Karpas-422 (cell line): ENCODE measurements at places on chromosomes 11 and 22. TPM values are rescaled to one million over a fixed set of nuclear protein-coding genes. Genes with fewer than 3 reads are reported as not detected.
A peak's percentile ranks its signal among the peaks of the same experiment; 100 is the strongest.

GRCh38 chr11:131609921-131610320, 239.5 kb downstream of the NTM start:
- no peak for DNase-seq

DNA sequence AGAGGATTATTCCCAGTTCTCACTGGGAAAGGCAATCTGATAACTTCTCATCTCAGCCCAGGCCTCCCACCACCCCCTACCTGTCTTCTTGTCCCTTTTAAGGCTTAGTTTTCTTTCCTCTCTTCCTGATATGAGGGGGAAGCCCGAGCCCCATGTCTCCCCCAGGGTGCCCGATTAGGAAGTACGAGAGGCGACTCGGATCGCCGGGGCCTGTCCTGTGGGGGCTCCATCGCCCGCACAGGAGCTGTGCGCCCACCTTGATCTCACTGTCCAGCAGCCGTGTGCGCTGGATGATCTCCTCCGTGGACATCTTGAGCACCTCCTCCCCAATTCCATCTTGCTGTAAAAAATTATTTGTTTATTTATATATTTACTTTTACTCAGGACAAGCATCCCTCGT, 628 bp downstream of the PSMC3 start:
- DNase-seq, result peak; percentile 64

- no peak for DNase-seq
These were observed 237.8 kb downstream of the TBC1D22A start for GRCh38 chr22:47000256-47000655.

The LAYN gene
- total RNA-seq, result not detected in 2 replicates

DNA sequence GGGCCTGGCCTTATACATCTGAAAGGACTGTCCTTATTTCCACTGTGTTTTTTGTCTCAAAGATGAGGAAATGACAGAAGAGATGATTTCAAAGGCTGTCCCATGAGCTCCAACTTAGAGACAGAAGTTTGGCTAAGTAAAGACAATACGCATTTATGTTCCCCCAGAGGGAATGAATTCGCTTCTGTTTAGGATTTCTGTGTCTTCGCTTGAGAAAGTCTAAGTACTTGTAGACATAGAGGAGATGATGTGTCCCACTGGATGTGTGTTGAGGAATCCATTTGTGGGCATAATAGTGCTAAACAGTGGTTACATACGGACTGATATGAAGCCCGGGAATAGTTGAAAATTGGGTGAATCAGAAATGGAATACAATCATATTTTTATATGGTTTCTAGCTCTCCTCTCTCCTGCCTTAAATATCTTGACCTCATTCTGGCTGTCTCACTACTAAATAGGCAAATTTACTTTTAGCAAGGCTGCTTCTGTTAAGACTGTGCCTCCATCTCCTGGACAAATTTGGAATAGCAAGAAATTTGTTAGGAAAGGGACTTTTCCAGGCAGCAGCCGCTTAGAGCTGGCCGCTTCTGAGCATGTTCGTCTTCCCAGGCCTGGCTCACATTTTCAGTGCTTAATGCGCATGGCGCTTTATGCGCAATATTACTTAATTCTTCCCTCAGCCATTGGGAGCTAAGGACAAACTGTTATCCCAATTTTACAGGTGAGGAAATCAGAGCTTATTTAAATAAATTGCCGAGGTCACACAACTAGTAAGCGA, 1.9 kb upstream of the PEX26 start:
- peak; percentile 95 for DNase-seq

- DNase-seq, result no peak
These were observed 31.5 kb downstream of the SDHD start for GRCh38 chr11:112118176-112118575.

The SLC22A25 gene
- not detected in 2 replicates for total RNA-seq

DNA sequence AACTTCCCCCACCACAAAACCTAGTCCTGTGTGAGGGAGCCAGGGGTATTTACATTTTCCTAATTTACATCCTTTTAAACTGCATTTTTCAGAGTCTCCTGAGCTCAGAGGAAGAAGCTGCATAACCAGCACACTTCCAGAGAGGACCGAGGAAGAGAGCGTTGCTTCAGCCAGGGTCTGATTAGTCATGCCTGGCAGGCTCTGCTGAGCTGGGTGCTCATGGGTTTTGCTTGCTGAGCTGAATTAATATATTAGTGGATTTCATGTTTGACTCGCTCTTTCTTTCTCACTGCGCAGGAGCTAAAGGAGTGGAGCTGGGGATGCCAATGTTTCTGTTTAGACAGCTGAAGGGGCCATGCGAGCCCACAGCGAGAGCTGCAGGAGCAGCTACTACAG, 539.3 kb upstream of the B3GAT1 start:
- peak; percentile 90 for DNase-seq

DNA sequence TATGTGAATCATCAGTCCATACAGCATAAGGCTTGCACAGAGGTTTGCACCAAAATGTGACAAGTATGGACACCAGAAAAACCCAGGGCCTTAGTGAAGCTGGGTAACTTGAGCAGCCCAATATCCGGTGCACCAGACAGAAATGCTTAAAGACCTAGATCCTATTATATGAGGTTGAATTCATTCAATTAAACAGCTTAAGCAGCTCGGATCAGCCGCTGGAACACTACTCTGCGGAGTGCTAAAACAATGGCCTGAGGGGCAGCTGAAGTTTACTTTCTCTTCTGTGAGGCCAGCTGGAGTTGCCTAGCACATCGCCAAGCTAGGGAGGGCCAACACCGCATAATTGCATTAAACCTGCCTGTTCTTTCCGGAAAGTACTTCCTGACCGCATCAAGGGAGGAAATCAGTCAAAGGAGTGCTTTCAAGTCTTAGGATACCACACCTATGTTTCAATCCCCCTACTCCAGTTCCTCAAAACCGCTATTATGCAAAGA, 17.0 kb upstream of the FAM181B start:
- no peak for DNase-seq

The OR6A2 gene
- total RNA-seq, result 0.54 and 2.9 TPM in 2 replicates

GRCh38 chr11:72637198-72637597, 37.0 kb downstream of the PDE2A start:
- DNase-seq, result no peak

The ANKK1 gene
- 0.32 and 0.67 TPM in 2 replicates for total RNA-seq

- no peak for DNase-seq
These were observed 25.0 kb downstream of the ARHGAP1 start for GRCh38 chr11:46675288-46675851.

- no peak for DNase-seq
These were observed 132.7 kb upstream of the MTMR2 start for GRCh38 chr11:96056576-96056975.

- DNase-seq, result no peak
These were observed 14.2 kb downstream of the PDE3B start for GRCh38 chr11:14657841-14658240.

The OR10D3 gene
- not detected in 2 replicates for total RNA-seq

GRCh38 chr22:19181786-19182471, 3.4 kb upstream of the SLC25A1 start:
- DNase-seq, result no peak

DNA sequence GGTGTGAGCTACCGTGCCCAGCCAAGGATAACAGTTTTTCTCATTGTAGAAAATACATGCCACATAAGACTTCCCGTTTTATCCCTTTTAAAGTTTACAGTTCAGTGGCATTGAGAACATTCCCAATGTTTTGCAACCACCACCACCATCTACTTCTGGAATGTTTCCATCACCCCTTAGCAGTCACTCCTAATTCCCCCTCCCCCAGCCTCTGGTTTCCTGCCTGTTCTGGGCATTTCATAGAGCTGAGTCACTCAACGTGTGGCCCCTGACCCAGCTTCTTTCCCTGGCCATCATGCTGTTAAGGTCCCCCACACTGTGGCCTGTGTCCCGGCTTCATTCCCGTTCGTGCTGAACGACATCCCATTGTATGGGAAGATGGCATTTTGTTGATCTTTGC, 30.7 kb downstream of the FGF4 start:
- DNase-seq, result no peak

DNA sequence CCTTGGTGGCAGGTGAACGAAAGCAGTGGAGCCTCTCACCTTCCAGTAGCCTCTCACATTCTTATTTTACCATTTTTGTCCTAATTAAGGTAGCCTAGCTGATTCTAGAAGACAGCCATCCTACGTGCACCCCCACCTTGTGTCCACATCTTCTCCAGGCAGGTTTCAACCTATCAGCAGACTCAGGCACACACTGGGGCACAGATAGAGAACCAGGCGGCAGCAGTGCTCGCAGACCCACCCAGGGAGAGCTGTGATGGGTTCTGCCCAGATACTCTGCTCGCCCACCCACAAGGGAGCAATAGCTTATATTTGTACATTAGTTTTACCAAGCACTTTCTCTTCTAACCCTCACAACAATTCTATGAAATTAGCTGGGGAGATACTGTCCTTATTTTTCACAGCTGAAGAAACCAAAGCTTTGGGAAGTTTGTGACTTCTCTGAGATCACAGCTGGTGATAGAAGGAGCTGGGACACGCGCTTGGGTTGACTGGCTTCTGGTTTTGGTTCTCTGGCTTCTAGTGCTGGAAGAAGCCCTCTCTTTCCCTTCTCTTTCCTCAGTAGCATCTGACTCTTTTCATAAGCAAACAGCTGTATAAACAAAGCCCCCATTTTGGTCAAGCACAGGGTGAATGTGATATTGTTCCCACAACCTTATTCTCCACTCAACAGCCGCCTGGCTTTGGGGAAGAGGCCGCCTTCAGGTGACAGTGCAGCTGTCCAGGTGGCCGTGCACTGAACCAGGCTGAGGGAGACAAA, 36.9 kb downstream of the PPP2R1B start:
- no peak for DNase-seq

The IRF7 gene
- 34.6 and 53.5 TPM in 2 replicates for total RNA-seq

The POU2F3 gene
- 0.11 TPM in 1 of 2 replicates, not detected in the other for total RNA-seq

- DNase-seq, result no peak
These were observed 46.4 kb upstream of the CALCB start for GRCh38 chr11:15027011-15027410.

- no peak for DNase-seq
These were observed 7.7 kb downstream of the LIF start for GRCh38 chr22:30238661-30239487.

DNA sequence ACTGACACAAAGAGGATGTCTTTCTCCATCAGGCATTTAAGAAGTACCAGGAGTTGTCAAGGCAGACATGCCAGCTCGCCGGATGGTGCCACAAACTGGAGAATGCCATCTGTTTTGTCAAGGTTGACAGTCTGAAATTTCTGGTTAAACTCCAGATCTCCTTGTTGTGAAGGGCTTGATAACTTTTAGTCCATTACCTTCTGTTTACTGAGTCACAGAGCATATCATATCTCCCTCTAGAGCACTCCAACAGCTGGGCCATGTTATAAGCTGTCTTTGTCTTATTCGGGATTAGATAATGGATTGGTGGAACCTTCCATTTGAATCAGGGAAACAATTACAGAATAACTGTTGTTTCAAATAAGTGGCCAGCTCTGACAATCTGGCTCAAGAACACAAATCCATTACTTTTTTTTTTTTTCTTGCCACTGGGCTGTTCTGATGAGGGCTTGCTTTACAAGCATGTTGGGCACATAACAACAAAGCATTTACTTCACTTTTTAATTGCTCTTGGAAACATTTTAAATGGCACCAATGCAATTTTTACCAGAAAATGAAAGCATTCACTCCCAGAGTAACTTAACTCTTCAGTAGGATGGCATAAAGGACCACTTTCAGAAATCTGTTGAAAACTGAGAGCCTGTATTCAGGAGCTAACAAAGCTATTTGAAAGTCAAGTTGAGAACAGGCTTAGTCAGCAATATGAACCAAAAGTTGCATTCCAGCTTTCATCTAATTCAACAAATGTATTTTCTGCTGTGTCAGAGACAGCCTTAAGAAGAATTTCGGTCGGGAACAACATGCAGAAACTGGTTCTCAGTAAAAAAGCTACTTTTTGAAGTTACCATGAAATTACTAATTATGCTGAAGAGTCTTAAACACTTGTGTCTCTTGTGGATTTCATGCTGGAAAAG, 227.6 kb upstream of the PITPNB start:
- no peak for DNase-seq

The KRTAP5-4 gene
- not detected in 2 replicates for total RNA-seq

GRCh38 chr11:2449548-2450320, 4.9 kb downstream of the KCNQ1 start:
- DNase-seq, result no peak

DNA sequence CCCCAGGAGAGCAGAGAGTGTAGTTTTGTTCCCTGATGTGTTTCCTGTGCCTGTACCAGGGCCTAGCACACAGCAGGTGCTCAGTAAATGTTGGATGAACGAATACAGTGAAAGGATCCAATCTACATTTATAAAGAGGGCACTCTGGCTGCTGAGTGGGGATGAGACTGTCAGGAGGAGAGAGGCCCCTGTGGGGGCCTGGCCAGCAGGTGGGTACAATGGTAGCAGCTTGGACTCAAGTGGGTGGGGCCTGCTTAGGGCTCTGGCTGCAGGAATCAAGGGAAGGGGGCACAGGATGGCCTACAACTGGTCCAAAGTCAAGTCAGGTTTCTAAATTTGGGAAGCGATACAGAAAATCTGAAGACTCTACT, 156.6 kb upstream of the GRK3 start:
- DNase-seq, result no peak

DNA sequence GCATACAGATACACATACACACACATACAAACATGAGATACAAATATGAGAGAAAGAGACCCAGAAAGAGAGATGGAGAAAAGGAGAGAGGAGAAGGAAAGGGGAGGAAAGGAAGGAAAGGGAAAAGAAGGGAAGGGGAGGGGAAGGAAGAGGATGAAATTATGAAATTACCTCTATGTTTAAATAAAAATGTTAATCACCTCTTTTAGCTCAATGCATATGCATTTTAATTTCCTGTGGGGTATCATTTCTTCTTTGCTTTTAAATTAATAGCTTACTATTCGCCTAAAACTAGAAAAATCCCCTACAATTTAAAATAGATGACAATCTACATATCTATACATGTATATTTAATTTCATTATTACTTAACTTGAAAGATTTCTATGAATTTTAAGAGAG, 958.0 kb upstream of the CNTN5 start:
- no peak for DNase-seq

- DNase-seq, result peak; percentile 68
These were observed 740 bp upstream of the TRMT2A start for GRCh38 chr22:20117633-20118299.

The MUC6 gene
- not detected in 2 replicates for total RNA-seq

- peak; percentile 96 for DNase-seq
These were observed 1.3 kb upstream of the TM7SF2 start for GRCh38 chr11:65110354-65110861.

DNA sequence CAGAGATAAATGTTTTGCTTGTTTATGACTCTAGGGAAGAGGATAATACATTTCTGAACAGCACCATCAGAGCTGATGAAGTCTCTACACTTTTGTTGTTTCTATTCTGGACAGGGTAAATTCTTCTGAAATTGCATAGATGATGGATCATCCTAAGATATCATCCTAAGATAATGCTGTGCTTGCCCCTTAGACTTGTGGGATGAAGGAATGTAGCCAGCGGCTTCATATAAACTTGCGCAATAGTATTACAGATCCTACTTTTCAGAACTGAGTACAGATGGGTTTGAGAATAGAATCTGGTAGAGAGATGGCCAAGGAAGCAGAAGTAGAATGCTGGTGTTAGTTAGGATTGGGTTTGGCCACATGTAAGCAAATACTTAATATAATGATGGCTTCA, 61.0 kb downstream of the NCAM1 start:
- no peak for DNase-seq

DNA sequence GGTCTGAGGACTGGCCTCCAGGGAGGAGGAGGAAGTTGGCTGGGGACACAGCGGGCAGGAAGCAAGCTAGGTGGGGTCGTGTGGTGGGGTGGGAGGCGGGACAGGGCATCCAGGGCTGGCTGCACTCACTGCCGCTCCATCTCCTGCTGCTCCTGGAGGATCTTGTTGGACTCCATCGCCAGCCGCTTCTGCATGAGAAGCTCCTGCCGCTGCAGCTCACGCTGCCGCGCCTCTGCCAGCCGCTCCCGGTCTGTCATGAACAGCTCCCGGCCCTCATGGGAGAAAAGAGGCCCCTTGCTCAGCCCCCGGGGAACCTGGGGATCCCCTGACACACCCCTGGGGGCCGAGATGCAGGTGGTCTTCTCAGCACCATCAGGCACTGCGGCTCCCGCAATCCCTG, 21.6 kb downstream of the USH1C start:
- no peak for DNase-seq
